ENCODE measurements at places on chromosomes 4 and X. TPM values are rescaled to one million over a fixed set of nuclear protein-coding genes. Genes with fewer than 3 reads are reported as not detected.

DNA sequence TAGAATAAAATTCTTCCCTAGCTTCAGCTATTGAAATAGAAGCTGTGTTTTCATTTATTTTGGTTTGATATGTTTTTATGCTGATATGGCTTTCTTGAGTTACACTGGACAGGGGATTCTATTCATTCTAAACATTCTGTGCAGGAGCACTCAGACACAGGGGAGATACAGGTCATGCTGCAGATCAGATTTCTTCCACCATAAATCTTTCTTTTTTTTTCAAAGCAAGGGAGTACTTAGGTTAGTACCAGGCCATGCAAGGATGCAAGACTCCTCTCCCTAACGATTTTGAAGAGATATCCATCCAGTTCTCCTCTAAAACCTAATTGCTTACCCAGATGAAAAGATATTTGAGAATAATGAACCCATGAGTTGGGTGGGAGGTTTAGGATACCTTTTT lies 21.4 kb downstream of the ETDC start:
- DNase-seq, result no peak
- no peak overlapping the region for H3K27ac ChIP-seq
- peaks cover 6% of the 10 kb centered on the region for H3K27me3 ChIP-seq

DNA sequence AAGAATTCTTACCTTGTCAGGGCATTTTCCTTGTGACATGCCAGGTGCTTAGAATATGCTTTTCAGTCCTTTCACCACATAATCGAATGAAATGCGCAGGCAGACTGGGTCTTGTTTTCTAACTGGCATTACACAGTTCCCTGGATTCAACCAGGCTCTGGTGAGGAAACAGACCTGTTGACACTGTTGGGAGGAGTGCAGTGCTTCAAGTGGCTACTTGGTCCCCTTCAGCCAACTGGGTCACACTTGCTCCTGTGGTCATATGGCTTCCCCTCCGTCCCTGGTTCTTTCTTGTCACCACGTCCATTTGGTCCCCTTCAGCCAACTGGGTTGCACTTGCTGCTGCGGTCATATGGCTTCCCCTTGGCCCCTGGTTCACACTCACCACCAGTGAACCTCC lies 9.7 kb downstream of the SMIM20 start:
- H3K36me3 ChIP-seq, result no peaks in the 10 kb centered on the region
- no peaks in the 10 kb centered on the region for H3K4me1 ChIP-seq
- DNase-seq, result no peak
- no peak overlapping the region for H3K4me3 ChIP-seq
- H3K27ac ChIP-seq, result no peak overlapping the region

GRCh38 chrX:49310371-49310770 lies 6.9 kb downstream of the GAGE10 start:
- no peaks in the 10 kb centered on the region for H3K36me3 ChIP-seq
- no peak overlapping the region for H3K27ac ChIP-seq
- no peak overlapping the region for H3K4me3 ChIP-seq
- no peaks in the 10 kb centered on the region for H3K4me1 ChIP-seq

DNA sequence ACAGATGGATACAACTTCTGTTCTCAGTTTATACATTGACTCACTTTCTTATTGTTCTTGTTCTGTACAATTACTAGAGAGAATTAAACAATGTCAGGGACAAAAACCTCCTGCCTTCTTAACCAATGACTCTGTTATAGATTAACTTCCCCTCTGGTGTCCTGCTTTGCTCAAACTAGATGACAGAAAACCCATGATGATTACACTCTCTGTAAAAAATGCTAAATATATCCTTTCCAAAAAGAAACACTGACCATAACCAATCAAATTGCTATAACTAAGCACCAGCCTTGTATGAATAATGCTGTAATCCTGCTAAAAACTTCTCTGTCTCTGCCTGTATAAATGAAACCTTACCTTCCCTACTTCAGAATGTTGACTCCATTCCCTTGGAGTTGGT lies 29.8 kb upstream of the IL13RA2 start:
- H3K4me3 ChIP-seq, result no peak overlapping the region
- no peaks in the 10 kb centered on the region for H3K27me3 ChIP-seq
- DNase-seq, result no peak
- no peaks in the 10 kb centered on the region for H3K4me1 ChIP-seq
- H3K27ac ChIP-seq, result no peak overlapping the region
- no peaks in the 10 kb centered on the region for H3K36me3 ChIP-seq

DNA sequence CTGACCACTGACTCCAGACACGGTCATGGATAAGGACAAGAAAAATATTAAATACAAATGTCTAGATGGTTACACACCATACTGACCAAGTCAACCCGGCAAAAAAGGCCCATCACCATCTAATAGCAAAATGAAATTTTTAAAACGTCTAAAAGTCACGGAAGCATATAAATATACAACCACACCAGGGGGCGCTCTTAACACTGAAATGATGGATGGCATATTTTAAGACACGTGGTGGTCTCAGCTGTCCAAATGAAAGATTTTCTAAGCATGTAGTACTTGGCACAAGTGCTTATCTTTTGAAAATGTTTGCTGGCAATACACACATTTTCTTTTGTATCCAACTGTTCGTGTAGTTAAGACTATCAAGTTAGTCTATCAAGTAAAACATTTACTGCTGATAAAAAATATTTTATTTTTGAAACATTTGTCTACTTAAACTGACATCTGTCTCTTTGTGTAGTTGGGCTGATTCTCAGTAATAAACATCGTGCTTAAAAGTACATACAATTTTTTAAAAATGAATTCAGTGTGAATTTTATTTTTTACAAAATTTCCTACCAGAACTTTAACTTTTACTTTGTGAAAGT lies 64.6 kb downstream of the COX7B2 start:
- DNase-seq, result no peak
- H3K4me3 ChIP-seq, result no peak overlapping the region
- no peaks in the 10 kb centered on the region for H3K36me3 ChIP-seq

DNA sequence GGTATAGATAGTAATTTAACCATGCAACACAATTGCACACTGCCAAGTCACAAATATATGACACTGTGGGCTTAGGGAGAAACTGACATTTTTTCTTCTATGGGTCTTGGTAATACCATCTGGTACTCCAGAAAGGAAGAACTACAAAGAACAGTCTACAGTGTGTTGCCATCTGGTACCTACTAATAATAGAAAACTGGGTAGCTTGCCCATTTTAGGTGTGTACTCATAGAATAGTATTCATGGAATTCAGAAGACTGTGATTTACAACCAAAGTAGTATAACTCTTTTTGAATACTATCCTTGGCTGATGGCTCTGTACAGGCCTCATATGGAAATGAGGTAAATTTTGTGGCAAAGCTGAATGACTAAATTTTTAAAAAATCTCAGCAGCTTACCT lies 132.6 kb upstream of the RPS6KA6 start:
- DNase-seq, result no peak
- no peaks in the 10 kb centered on the region for H3K4me1 ChIP-seq
- no peak overlapping the region for H3K4me3 ChIP-seq
- H3K36me3 ChIP-seq, result no peaks in the 10 kb centered on the region

GRCh38 chr4:113641025-113641431 lies 120.5 kb downstream of the CAMK2D start:
- peaks cover 4% of the 10 kb centered on the region for H3K4me1 ChIP-seq
- H3K36me3 ChIP-seq, result no peaks in the 10 kb centered on the region
- H3K27me3 ChIP-seq, result no peaks in the 10 kb centered on the region
- no peak overlapping the region for H3K4me3 ChIP-seq
- H3K27ac ChIP-seq, result no peak overlapping the region

DNA sequence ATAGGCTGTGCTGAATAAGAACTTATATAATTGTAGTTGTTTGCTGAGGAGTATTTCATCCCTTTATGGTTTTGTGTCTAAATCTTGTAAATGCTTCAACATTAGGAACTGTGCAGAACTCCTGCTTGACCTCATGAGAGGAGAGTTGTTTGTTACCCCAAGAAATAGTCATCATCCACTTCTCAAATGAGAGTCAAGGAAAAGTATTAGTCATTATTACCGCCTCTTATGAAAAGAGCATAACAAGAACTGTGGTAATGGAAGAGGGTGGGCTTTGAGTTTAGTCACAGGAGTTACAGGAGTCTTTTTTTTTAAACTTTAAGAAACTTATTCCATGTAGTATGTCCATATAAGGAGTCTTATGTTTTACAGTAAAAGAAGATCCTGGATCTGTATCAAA lies 132.9 kb downstream of the RAP1GDS1 start:
- no peaks in the 10 kb centered on the region for H3K4me1 ChIP-seq
- DNase-seq, result no peak
- no peak overlapping the region for H3K27ac ChIP-seq
- no peaks in the 10 kb centered on the region for H3K36me3 ChIP-seq

DNA sequence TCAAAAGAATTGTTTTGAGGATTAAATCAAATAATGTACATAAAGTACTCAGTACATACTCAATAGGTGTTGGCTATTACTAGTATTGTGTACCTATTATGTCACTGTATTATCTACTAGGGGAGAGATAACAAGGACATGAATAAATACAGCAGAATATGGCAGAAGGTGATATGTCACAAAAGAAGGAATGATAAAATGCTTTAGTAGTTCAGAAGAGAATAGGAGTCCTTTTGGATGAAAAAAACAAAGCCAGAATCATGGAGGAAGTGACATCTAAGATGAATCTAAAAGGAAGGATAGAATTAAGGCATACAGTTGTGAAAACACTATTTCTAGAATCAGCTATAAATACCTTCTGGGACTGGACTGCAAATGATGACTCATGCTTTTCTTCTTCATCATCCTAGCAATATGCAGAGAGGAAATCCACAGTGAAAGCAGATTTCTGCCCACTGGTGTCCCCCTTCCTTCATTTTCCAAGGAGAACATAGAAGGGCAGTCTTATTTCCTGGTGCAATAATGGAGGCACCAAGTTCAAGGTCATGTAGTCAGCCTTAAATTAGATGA lies 98.7 kb downstream of the GLUD2 start:
- H3K4me3 ChIP-seq, result no peak overlapping the region
- DNase-seq, result no peak
- H3K27ac ChIP-seq, result no peak overlapping the region
- no peaks in the 10 kb centered on the region for H3K27me3 ChIP-seq

MAGEA10 gene
- not detected for total RNA-seq

SASH3 gene
- total RNA-seq, result 18.7 TPM

ADH6 gene
- total RNA-seq, result not detected

XAGE5 gene
- not detected for total RNA-seq

MAOB gene
- 46.0 TPM for total RNA-seq

ALAS2 gene
- total RNA-seq, result 1.1 TPM

NHS gene
- total RNA-seq, result 8.5 TPM

Measured in breast epithelium (tissue), 4 donors.